ENCODE measurements at places on chromosomes 2 and 18.
A peak's percentile ranks its signal among the peaks of the same experiment; 100 is the strongest.

DNA sequence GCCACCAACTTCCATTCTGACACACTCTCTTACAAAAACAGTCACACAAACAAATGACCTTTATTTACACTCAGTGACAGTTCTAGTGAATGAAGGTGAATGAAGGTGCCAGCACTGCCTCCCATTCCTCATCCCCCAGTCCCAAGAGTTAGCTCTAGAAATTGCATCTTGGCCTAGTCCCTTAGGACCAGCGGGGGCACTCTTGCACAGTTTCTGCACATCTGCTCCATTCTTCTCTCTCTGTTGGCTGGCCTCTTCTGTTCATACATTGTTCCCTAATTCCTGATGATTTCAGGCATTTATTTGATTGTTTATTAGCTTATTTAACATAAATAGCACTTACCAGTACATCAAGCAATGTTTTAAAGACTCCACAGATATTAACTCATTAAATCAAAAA is 30.9 kb downstream of the GAREM1 start:
- DNase-seq, result no peak

- DNase-seq, result no peak
Observed at GRCh38 chr2:72619626-72620025, 206.2 kb downstream of the EXOC6B start.

- no peak for DNase-seq
Observed at GRCh38 chr2:134454931-134455330, 201.1 kb downstream of the MGAT5 start.

DNA sequence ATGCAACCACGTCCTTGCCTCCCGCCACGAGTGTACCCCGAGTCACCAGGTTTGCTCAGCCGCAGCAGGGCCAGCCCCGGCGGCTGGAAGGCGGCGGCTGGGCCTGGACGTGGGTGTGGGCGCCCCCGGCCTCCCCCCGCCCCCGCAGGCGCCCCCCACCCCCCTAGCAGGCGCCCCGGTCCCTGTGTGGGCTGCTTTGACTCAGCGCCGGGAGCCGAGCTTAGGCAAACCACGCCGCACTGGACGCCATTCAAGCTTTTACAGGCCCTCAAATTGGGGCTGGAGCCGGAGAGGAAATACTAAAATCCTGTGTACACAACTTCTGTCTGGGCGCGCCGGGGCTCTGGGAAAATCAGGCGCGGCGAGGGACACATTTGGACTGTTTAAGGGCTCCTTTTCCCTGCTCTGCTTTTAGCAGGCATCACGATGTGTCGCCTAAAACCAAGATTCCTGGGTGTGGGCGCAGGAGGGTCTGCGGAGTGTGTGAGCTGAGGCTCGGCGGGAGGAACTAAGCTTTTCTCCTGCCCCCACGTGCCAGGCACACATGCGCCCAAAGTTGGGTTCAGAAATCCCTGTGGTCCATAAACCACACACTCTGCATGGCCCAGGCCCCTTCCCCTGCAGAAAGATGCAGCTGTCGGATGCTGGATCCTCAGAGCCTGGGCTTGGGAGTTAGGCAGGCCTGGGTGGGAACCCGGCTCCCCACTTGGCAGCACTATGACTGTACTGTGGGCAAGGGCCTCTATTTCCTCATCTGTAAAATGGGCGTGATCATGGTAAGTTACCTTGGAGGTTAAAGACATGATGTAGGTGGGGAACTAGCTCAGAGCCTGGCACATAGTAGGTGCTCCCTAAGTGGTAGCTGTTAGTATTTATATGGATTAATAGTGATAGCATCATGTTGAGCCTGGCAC is 57.6 kb downstream of the ATOH8 start:
- no peak for DNase-seq

GRCh38 chr2:26577442-26578112 is 63.6 kb downstream of the CIB4 start:
- DNase-seq, result peak; percentile 33

DNA sequence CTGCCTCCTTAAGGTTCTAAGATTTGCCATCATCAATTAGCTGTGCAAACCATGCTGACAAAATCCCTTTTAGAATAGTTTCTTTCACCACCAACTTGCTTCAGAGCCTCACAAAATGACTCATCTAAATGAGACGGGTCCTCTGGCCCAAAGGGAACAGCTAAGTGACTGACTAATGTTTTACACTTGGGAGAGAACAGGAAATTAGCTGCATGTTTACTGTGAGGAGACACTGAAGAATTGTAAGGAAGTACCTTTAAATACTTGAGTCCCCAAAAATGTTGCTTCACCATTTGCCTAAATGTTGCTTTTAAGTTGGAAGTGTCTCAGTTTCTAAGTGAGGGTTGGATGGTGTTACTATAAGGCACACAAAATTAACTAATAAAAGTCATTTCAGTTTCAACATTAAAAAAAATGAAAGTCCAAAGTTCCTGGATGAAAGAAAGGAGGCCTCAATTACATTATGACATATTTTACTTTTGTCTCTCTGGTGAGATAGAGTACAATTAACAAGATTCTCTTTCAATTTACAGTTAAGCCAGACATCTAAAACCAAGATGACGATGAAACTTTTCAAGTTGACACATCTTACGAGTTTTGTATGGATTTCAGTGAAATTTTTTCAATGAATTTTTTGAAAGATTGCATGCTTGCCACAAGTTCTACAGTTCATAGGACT is 229.1 kb upstream of the FN1 start:
- no peak for DNase-seq

DNA sequence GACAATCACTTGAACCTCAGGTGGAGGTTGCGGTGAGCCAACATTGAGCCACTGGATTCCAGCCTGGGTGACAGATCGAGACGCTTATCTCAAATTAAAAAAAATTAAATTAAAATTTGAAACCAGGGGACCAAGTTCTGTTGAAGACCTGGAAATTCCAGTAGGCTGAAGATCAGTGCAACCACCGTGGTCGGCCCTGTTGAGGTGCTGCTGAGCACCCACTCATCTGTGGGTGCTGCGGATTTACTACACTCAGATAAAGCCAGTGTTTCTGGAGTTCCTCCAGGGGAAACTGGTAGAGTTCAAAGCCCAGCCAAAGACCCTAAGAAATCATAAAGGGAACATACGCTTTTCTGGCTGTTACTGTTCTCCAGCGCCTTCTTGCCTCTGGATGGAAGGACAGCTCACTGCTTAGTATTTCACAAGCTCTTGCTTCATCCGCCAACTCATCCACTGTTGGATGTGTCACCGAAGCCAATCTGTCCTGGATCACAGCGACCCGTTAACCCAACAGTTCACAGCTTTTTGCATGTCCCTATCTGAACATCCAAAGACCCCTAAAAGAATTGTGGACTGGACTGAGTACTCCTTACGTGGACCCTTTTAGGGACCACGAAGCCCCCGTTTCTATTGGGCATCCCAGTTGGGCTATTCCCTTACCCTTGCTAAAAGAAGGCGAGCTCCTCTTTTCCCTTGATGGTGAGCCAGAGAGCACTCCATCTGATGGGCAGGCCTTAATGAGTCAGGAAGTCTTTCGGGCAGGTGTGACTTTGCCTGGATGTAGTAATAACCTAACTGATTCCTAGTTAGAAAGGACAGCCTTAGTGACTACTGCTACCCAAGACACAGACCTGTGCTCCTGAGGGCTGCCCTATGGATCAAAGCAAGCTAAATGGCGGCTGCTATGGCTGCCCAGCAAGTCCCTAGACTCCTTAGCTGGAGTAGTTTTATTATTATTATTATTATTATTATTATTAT is 6.0 kb upstream of the ALPP start:
- no peak for DNase-seq

- no peak for DNase-seq
Observed at GRCh38 chr2:134252092-134252750, 1.7 kb upstream of the MGAT5 start.

- DNase-seq, result no peak
Observed at GRCh38 chr18:4454537-4455112, 482 bp downstream of the DLGAP1 start.

DNA sequence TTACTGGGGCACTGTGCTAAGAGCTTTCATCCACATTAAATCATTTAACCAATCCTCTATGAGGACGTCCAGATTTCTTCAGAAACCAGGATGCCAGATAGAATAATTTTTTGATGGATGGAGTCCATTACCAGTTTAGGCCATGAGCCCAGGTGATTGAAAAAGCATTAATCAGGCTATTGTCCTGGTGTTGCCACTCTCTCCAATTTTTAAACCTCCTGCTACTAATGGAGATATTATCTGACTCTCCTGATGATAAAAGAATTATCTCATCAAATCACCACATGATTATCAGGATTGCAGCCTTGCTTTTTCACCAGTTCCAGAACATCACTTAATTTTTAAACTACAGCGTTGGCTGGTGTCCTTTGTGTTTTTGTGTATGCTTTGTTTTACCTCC is 402.2 kb downstream of the CLIP4 start:
- DNase-seq, result no peak

GRCh38 chr2:237873421-237873831 is 14.0 kb downstream of the RAMP1 start:
- DNase-seq, result no peak

DNA sequence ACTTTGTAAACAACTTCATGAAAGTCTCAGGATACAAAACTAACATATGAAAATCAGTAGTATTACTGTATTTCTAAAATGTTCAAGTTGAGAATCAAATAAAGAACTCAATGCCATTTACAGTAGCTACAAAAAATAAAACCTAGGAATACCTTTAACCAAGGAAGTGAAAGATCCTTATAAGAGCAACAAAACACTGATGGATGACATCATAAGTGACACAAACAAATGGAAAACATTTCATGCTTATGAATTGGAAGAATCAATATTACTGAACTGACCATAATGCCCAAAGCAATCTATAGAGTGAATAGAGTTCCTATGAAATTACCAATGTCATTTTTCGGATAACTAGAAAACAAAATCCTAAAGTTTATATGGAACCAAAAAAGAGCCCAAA is 1038.1 kb downstream of the SUCLG1 start:
- no peak for DNase-seq

DNA sequence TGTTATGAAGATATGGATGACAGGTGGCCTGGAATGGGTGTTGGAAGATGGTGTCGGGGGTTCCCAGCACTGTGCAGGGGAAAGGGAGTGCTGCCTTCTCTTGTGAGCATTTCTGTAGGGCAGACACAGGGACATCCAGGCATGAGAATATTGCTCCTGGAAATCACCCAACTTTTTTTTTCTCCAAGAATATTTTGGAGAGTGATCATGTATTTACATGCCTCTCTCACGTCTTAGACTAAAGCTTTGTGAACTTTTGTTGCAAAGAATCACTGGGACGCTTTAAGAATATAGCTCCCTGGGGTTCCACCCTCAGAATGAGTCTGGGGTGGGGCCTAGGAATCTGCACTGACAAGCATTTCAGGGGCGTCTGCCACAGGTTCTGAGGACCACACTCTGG is 68.7 kb downstream of the VWA3B start:
- no peak for DNase-seq

GRCh38 chr18:37778417-37779165 is 213.0 kb upstream of the CELF4 start:
- no peak for DNase-seq

GRCh38 chr2:215793747-215794595 is 219.4 kb downstream of the MREG start:
- DNase-seq, result no peak

- no peak for DNase-seq
Observed at GRCh38 chr18:7333025-7333562, 102.2 kb downstream of the LRRC30 start.

DNA sequence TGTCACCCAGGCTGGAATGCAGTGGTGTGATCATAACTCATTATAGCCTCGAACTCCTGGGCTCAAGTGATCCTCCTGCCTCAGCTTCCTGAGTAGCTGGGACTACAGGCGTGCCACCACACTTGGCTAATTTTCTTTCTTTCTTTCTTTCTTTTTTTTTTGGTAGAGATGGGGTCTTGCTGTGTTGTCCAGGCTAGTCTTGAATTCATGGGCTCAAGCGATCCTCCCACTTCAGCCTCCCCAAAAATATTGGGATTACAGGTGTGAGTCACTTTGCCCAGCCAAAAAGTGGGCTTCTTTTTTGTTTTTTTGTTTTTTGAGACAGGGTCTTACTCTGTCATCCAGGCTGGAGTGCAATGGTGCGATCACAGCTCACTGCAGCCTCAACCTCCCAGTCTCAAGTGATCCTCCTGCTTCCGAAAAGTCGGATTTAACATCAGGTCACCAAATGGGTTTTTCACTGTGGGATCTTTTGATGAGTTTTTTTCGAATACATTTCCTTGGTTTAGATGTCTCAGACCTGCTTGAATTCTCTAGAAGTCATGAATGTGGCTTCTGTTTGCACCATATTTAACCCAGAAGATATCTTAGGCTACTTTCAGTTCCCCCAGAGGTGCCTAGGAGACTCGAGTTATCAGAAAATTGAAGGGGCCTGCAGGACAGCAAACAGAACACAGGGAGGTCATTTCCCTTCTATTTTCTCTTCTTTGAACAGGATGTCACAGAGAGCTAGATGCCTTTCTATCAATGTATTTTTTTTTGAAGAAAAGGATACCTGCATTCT is 8.9 kb downstream of the RAB31 start:
- DNase-seq, result no peak

DNA sequence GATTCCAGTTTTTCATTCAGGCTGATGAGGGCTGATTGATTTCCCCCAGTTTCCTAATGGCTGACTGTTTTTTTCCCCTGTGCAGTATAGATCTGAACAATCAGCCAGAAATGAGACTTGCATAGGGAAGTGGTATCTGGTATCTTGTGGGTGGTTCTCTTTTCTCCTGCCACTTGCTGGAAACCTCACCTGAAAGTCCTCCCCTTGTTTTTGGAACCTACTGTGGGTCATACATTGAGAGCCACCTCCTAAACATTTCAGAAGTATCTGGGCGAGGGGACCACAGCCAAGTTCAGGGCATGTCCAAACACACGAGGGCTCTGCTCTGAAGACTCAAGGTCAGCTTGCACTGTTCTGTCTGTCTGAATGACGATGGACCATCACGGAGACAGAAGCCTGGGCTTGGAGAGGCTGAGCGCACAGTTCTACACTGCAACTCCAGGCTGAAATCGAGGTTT is 19.3 kb downstream of the ALPK2 start:
- no peak for DNase-seq

DNA sequence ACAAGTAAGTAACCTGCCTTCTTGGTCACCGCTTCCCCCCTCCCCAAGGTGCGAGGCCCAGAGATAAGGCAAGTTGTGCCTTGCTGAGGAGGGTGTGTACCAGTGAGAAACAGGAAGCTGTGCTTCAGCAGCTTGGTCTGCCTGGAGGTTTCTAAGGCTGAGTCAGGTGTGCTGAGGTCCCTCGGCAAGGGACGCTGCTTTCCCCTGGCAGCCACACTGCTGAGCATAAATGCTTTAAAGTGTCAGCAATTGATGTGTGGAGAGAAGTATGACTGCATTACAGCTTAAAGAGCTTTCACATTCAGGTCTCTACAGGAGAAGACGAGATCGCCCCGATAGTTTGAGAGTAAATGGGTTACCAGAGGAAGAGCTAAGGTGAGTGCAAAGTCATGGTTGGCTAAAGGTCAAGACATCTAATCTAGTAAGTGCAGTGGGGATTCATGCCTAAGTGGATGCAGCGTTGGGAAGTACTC is 86.9 kb downstream of the LIMS1 start:
- peak; percentile 57 for DNase-seq

DNA sequence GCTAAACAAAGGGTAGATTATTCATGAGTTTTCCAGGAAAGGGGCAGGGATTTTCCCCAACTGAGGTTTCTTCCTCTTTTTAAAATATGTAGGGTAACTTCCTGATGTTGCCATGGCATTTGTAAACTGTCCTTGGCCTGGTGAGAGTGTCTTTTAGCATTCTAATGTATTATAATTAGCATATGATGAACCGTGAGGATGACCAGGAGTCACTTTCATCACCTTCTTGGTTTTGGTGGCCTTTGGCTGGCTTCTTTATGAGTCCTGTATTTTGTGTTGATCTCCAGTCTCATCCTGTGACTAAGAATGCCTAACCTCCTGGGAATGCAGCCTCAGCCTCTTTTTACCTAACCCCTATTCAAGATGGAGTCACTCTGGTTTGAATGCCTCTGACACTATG is 391.0 kb upstream of the LINC00305 start:
- DNase-seq, result no peak

Measured in stimulated activated CD4-positive, alpha-beta T cell treated with anti-CD3 and anti-CD28 coated beads, TNF-alpha, amount 100 ng/mL, for 4 hours (primary cell).